ENCODE measurements at places on chromosomes 2 and 18.

- H3K36me3 ChIP-seq: no peaks in the 10 kb centered on the region
- DNase-seq: no peak
- H3K4me1 ChIP-seq: peaks cover 13% of the 10 kb centered on the region
- no peak overlapping the region for H3K27ac ChIP-seq
- H3K4me3 ChIP-seq: no peak overlapping the region
- no peaks in the 10 kb centered on the region for H3K27me3 ChIP-seq
These were observed 75.3 kb upstream of the EPC2 start for GRCh38 chr2:148569221-148569620.

DNA sequence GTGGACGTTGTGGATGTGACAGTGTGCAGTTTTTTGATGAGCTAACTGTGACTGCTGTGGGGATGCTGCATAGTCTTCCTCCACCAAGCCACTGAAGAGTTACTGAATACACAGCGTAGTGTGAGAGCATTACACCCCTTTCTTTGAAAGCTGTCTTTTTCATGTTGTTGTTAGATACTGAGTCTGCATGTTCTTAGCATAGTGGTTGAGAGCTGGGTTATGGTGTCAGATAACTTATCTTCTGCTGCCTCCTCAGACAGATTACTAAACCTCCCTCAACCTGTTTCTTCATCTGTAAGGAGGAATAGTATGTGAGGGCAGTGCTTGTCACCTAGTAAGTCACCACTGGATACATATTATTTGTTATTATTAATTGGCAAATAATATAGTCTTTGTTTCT lies 63.2 kb downstream of the CEP192 start:
- no peaks in the 10 kb centered on the region for H3K4me1 ChIP-seq
- no peak overlapping the region for H3K4me3 ChIP-seq
- H3K27ac ChIP-seq: no peak overlapping the region

DNA sequence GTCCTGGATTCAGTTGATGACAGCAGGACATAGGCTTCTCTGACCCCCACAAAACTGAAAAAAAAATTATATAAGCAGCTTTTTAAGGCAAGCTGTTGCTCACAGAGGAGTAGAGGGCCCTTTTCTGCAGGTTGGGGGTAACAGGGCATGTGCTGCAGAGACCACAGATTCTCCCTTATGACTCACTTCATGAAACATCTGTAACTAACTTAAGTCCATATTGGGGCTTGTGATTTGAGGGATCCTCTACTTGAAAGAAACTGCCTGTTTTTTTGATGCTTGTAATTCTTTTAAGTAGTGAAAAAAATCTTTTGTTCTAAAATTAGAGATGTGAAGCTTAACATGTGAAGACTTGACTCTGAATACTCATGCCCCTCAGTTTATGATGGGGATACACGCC lies 33.4 kb downstream of the XRCC5 start:
- no peak overlapping the region for H3K27ac ChIP-seq
- peaks cover 13% of the 10 kb centered on the region for H3K36me3 ChIP-seq
- H3K4me3 ChIP-seq: no peak overlapping the region
- peaks cover 31% of the 10 kb centered on the region for H3K4me1 ChIP-seq
- no peaks in the 10 kb centered on the region for H3K27me3 ChIP-seq

DNA sequence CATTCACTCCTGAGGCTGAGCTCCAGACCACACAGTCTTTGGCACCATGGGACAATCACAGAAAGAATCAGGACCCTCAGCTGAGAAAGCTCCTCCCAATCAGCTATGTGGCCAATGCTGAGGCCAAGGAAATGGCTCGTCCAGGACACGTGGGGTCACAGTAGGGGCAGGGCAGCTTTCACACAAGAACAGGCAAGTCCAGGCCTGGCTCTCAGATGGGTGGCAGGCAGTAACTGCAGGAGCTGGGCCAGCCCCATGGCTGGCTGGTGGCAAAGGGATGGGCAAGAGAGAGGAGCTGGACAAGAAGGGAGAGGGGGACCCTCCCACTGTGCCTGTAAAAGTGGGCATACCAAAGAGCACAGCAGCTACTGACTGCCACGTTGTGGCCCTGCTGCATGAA lies 12.2 kb upstream of the EDAR start:
- no peak for DNase-seq
- no peak overlapping the region for H3K4me3 ChIP-seq
- peaks cover 44% of the 10 kb centered on the region for H3K4me1 ChIP-seq
- no peaks in the 10 kb centered on the region for H3K36me3 ChIP-seq
- H3K27me3 ChIP-seq: no peaks in the 10 kb centered on the region

- peaks cover 5% of the 10 kb centered on the region for H3K4me1 ChIP-seq
- H3K36me3 ChIP-seq: no peaks in the 10 kb centered on the region
- H3K4me3 ChIP-seq: no peak overlapping the region
- H3K27ac ChIP-seq: peak overlapping the region; percentile 75
These were observed 68.3 kb downstream of the SPTBN1 start for GRCh38 chr2:54524226-54524991.

- H3K36me3 ChIP-seq: peaks cover 11% of the 10 kb centered on the region
- no peak overlapping the region for H3K4me3 ChIP-seq
- peaks cover 31% of the 10 kb centered on the region for H3K4me1 ChIP-seq
- no peak overlapping the region for H3K27ac ChIP-seq
- DNase-seq: no peak
These were observed 11.8 kb downstream of the PLEKHM3 start for GRCh38 chr2:208013285-208014178.

DNA sequence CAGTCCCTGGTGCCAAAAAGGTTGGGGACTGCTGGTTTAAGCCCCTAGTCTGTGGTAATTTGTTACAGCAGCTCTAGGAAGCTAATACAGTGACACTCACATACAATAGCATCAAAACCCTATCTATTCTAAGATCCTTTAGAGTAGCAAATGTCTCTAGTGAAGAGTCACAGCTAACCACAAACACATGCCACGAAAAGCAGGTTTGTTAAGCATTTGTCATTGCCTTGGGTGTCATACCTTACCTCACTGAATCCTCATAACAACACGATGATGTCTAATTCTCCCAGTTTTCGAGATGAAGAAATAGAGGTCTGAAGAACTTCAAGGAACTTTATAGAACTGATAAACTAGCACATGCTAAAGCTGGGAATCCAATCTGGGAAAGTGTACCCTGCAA lies 29.6 kb upstream of the RNF152 start:
- H3K27me3 ChIP-seq: no peaks in the 10 kb centered on the region
- DNase-seq: no peak
- H3K4me3 ChIP-seq: no peak overlapping the region
- H3K27ac ChIP-seq: no peak overlapping the region
- H3K4me1 ChIP-seq: peaks cover 15% of the 10 kb centered on the region
